ENCODE measurements at places on chromosomes 1 and 21.

- DNase-seq = no peak
Measured at GRCh38 chr1:187759825-187760333, 931.1 kb downstream of the PLA2G4A start.

DNA sequence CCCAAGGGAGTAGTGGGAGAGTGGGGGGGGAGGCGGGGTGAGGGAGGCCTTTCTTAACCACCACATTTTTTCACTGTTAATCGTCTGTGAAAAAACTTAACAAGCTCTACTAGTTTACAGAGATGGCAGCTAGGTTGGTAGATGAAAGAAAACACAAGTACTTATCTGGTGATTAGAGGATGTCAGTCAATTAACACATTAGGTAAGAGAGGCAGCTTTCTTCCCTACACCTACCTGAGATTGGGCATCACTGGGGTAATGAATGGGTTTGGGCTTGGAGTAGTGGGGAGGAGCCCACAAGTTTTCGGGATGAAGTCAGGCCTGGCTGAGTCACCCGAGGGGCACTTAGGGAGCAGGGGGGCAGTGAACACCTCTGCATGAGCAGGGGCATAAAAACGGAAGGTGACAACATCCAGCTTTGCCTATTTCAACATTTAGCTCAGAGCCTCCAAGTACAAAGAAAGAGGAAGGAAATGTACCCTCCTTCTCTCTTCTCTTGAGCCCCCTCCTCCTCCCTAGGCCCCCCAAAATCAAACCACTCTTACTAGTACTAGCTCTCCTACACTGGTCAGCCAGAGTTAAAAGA is 2.5 kb downstream of the LBR start:
- no peak for DNase-seq

- DNase-seq = no peak
Measured at GRCh38 chr1:156781585-156782186, 14.4 kb downstream of the PRCC start.

GRCh38 chr1:219149953-219150352 is 23.7 kb upstream of the LYPLAL1 start:
- DNase-seq = no peak

DNA sequence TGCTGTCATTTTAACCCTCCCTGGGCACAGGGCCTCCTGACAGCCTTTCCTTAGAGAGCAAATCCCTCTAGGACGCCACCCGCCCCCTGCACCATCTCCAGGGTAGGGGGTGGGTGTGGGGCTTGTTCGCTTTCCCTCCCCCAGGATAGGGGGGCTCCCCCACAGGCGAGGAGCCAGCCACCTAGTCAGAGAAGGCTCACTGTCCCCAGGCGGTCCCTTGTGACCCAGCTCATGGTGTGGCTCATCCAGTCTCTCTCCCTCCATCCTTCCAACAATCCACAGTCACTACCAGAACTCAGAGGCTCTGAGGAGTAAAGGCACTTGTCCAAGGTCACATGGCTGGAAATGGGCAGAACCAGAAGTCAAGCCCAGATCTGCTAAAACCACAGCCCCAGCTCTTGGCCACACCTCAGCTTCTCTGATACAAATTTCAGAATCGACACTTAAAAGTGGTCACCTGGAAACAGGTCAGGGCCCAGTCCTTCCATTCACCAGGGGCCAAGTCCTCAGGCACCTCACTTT is 89.8 kb downstream of the MRPL37 start:
- DNase-seq = no peak

- DNase-seq = peak; percentile 16
Measured at GRCh38 chr1:201656311-201657032, 117.5 kb downstream of the NAV1 start.

- no peak for DNase-seq
Measured at GRCh38 chr1:218846181-218846580, 327.5 kb upstream of the LYPLAL1 start.

GRCh38 chr1:220892997-220893700 is 13.9 kb downstream of the HLX start:
- no peak for DNase-seq

DNA sequence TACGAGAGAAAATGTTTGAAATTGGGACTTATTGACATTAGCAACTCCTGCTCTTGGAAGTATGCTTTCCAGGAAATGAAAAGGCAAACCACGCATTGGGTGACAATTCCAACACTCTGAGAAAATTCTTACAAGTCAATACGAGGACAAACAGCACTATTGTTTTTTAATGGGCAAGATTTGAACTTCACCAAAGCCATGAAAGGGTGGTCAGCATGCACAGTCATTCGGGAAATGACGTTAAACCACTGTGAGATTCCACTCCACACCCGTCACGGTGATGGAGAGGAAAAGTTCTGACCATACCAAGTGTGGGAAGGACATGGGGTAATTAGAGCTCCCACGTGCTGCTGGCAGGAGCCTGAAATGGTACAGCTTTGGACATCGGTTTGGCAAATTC is 12.2 kb upstream of the PRXL2B start:
- DNase-seq = no peak

DNA sequence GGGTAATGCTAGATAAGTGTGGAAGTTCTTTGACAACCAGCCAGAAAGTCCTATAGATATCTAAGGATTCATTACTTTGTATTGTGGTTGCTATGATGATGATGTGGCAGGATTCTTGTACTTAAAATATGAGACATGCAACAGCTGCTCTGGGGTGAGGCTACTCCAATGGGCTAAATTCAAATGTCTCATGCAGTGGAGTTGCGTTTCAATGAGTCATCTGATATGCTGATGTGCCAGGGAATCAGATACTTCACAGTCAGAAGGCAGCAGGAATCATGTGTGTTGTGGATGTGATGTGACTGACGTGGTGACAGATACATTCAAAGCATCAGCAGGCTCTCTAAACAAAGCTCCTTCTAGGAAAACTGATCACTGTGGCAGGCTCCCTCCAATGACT is 66.5 kb downstream of the TSEN15 start:
- DNase-seq = no peak

GRCh38 chr1:183210681-183211080 is 24.6 kb downstream of the LAMC2 start:
- DNase-seq = no peak

DNA sequence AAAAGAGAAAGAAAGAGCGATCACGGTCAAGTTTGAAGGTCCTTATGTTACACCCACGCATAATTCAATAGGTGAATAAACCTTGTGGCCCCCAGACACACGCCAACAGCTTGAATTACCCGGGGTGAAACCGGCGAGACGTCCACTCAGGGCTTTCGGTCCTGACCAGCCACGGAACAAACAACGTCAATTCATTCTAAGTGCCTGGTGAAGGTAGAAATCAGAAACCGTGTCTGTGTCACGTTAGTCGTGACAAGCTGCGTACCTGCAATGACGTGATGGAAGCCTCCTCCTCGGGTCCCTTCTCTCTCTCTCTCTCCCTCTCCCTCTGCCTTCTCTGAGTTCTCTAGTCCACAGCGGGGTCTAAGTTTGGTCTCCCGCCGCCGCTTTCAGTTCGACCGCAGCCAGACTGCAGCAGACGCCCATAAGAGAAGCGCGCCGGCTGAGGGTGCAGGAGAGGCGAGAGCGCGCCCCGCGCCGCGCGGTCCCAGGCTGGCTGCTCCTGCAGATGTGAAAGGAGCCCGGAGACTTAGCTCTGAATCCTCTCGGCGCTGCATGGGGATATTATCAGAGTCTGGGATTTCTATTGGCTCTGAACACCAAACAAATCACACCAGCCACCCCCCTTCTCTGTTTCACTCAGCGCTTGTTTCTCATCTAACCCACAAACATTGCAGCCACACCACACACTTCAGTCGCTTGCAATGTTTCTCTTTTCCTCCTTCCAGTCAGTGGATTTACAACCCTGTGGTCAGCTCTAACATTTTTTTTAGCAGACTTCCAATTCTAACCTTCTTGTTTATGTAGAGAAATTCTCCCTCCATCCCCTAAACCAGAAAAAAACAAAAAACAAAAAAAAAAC is at the start of gene GREM2:
Gene GREM2, minus strand, starts transcription at position 537 of the 862 bp plus-strand sequence. CDS start 118,680 bp downstream, outside the sequence.
- DNase-seq = no peak

- DNase-seq = no peak
Measured at GRCh38 chr1:110872745-110873720, at the start of gene CD53. Gene CD53 (plus strand): TSS chr1:110873148. CDS start chr1:110891409, 18,261 bp downstream.

- DNase-seq = no peak
Measured at GRCh38 chr1:52461821-52462220, 57.4 kb downstream of the PRPF38A start.
